ENCODE measurements at places on chromosomes 11 and 22.

DNA sequence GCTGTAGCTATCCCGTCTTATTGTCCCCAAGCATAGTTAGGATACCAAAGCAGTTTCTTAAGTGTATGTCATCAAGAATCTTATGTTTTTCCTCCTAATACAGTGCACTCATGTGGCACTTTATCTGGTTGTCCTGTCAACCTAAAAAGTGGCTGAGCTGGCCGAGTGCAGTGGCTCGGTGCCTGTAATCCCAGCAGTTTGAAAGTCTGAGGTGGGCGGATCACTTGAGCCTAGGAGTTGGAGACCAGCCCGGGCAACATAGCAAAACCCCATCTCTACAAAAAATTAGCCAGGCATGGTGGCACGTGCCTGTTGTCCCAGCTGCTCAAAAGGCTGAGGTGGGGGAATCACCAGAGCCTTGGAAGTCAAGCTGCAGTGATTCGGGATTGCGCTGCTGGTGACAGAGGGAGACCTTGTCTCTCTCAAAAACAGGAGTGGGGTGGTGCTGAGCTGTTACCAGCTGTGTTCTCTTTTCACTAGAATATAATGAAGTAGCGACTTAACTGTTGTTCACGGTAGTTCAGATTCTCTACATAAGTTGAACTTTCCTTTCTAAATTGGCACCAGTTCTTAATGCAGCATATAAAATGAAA, 48.1 kb downstream of the EP300 start:
- DNase-seq, result no peak

DNA sequence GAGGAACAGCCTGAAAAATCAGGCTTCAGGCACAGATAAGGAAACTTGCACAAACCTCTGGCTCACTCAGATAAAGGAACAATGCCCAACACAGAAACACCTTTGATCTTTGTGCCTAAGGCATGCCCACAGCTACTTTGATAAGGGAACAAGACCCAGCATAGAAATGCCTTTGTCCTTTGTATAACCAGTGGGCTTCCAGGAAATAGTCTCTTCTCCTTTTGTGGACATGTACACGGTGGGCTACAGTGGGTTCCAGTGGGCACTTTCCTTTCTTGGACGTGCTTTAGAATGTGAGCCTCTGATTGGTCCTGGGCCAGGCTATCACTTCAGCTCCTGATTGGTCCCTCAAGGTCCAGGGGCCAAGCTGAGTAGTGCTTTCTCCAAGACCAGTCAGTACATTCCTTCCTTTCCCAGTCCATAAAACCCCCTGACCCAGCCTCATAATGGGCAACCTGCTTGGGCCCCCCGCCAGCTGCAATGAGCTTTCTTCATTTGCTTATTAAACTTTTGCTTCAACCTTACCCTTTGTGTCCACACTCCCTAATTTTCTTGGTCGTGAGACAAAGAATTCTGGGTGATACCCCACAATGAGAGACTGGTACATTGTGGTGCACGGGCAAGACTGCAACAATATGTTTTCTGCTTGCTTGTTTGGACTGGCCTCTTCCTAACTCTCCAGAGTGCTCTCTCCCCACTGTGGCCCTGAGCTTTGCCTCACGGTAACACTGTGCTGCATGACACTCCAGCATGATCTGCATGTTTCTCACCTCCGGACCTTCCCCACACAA, 1.7 kb upstream of the CABIN1 start:
- no peak for DNase-seq

DNA sequence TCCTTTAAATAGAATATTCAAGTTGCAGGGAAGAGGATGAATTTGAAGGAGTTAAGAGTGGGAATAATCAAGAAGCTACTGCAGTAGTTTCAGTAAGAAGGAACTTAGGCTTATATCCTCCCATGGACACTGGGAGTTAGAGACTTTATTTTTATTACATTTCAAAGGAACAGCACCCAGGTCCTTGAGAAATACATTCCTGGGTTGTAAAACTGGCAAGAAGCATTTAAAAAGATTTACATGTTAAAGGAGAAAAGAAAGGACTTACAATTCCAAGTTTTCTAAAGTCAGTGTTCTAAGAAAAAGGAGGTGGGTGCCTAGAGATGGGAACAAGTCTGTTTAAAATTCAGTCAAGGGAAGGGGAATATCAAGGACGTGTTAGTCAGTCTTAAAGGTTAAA, 306.9 kb downstream of the JRKL start:
- DNase-seq, result no peak

DNA sequence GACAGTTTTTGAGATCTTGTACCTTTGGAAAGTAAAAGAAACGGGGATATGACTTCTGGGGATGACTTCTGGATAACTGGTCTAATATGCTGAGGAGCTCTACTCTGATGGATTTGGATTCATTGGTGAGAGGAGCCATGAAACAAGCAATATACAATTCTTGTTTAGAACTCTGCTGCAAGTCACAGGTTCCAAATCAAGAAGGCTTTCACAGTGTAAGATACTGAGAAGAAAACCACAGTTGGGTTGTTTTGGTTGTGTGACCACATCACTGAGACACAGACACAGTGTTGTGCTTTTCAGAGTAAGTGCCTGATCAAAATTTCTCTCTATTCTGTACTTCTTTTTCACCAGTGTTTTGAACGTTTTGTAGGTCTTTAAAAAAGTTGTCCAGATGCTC, 13.1 kb upstream of the UCP2 start:
- DNase-seq, result no peak

DNA sequence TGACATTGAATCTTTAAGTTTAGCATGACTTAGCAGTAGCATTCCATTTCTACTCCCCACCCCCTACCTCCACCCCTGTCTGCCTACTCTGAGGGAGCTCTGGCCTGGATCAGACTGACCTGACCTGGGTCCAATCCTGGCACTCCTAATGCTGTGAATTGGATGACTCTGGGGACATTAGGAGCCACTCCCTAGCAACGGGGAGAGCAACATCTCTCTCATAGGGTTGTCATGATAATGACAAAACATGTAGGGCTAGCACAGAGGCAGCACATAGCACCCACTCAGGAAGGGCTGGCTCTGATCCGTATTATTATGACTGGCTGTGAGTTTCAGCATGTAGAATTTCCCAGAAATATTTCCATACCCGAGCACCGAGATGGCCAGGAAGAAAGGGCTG, 40.5 kb downstream of the CABIN1 start:
- DNase-seq, result no peak

DNA sequence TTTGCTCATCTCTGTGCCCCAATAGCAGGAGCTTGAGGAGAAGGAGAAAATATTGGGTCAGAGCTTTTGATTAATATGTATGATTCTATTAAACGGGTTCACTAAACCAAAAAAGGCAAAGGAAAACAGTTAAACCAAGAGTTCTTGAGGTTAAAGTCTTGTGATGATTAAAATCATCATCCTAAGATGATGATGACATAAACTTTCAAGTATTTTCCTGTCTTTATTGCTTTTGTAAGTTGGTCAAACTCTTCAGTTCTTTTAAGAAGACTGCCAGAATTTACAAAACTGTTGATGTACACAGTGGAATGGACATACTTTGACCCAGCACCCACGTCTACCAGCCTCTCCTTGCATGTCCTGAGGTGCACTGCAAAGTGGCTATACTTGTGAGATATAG, 41.0 kb downstream of the FDX1 start:
- no peak for DNase-seq

- no peak for DNase-seq
Measured at GRCh38 chr22:46931881-46932280, 169.4 kb downstream of the TBC1D22A start.
